Body of pancreas (tissue), 4 donors: ENCODE measurements at places on chromosomes 1 and 21. TPM values are rescaled to one million over a fixed set of nuclear protein-coding genes. Genes with fewer than 3 reads are reported as not detected.
A peak's percentile ranks its signal among the peaks of the same experiment; 100 is the strongest.

Gene GJA9
- total RNA-seq: not detected

DNA sequence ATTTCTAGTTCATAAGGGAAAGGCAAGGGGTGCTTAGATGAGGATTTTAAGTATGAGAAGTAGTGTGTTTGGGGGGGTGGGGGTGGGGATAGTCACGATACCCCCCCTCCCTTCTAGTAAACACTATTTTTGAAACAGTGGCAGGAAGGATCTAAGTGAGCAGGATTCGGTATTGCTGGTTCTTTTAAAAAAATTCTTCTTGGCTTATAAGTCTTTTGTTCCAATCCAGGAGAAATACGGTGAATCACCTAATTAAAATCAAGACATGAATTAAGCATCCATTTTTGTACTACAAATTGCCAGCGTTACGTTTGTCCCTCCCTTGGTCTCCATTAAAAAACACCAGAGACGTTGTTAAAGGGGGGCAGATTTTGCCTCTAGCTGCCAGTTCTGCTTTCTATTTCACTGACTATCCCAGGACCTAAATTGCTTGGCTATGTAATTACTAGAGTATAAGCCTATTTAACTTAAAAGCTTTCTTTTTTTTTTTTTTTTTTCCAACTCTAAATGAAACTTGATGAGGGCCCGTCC lies 911 bp downstream of the LMO4 start:
- peak overlapping the region; percentile 97 for H3K27ac ChIP-seq
- no peaks in the 10 kb centered on the region for H3K27me3 ChIP-seq
- peak overlapping the region; percentile 78 for H3K4me3 ChIP-seq
- peaks cover 40% of the 10 kb centered on the region for H3K4me1 ChIP-seq
- DNase-seq: no peak

Gene CTSE
- 28.3 TPM for total RNA-seq

- peaks cover 12% of the 10 kb centered on the region for H3K4me1 ChIP-seq
- H3K27me3 ChIP-seq: no peaks in the 10 kb centered on the region
- H3K36me3 ChIP-seq: no peaks in the 10 kb centered on the region
- H3K4me3 ChIP-seq: no peak overlapping the region
Measured at GRCh38 chr1:205670611-205671430, 9.5 kb downstream of the SLC45A3 start.

Gene PTPRC
- total RNA-seq: 9.9 TPM

Gene PTAFR
- 3.6 TPM for total RNA-seq

GRCh38 chr1:113913887-113914664 lies 8.9 kb downstream of the DCLRE1B start:
- no peak for DNase-seq
- no peak overlapping the region for H3K4me3 ChIP-seq
- no peaks in the 10 kb centered on the region for H3K27me3 ChIP-seq
- peaks cover 7% of the 10 kb centered on the region for H3K4me1 ChIP-seq
- H3K36me3 ChIP-seq: peaks cover 6% of the 10 kb centered on the region

DNA sequence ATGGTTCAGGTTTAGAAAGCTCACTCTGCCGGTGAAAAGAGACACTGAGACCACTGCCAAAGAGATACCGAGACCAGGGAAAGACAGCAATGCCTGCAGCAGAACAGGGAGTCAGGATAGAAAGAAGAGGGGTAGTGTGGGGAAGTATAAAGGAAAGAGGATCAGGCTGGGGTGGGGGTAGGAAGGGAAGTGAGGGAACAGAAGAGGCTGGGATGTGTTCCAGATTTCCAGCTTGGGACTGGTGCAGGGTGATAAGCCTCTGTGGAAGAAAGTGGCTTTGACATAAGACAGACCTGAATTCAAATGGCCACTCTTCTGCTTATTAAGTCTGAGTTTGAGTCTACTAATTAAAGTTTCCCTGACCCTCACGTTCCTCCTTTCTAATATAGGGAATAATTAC lies 105.9 kb downstream of the PIK3R3 start:
- H3K36me3 ChIP-seq: no peaks in the 10 kb centered on the region
- H3K4me1 ChIP-seq: peaks cover 5% of the 10 kb centered on the region
- no peak for DNase-seq

- no peaks in the 10 kb centered on the region for H3K36me3 ChIP-seq
- H3K4me1 ChIP-seq: peaks cover 30% of the 10 kb centered on the region
- H3K27me3 ChIP-seq: no peaks in the 10 kb centered on the region
- peak; percentile 84 for DNase-seq
Measured at GRCh38 chr1:59393211-59394180, 96.6 kb downstream of the FGGY start.

GRCh38 chr1:224203243-224204016 lies 20.4 kb downstream of the DEGS1 start:
- H3K4me1 ChIP-seq: peaks cover 10% of the 10 kb centered on the region
- H3K4me3 ChIP-seq: no peak overlapping the region
- H3K27ac ChIP-seq: no peak overlapping the region
- DNase-seq: peak; percentile 66
- no peaks in the 10 kb centered on the region for H3K27me3 ChIP-seq

Gene STPG1
- 1.6 TPM for total RNA-seq

Gene NHLH1
- total RNA-seq: not detected

Gene HPDL
- 0.26 TPM for total RNA-seq

GRCh38 chr1:65724151-65724550 lies 68.5 kb upstream of the PDE4B start:
- no peak overlapping the region for H3K27ac ChIP-seq
- no peaks in the 10 kb centered on the region for H3K27me3 ChIP-seq
- no peaks in the 10 kb centered on the region for H3K36me3 ChIP-seq
- no peaks in the 10 kb centered on the region for H3K4me1 ChIP-seq

Gene TRIM67
- not detected for total RNA-seq

Gene FCRL6
- total RNA-seq: 6.3 TPM

DNA sequence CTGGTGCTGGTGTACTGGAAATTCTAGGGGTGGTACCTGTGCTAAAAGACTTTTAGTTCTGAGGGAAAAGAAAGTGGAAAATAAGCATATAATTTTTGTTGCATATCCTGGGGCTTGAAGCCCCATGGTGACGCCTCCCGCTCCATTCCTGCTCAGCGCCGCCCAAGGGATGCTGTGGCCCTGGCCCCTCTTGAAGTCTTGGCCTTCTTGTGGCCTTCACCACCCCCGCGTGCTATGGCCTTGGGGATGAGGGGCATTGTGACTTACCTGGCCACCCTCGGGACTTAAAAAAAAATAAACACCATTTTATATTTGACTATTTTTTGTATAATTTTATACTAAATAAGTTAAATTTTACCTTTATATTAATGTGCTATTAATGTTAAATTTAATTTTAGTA lies 15.3 kb downstream of the IFI16 start:
- no peak for DNase-seq
- no peak overlapping the region for H3K27ac ChIP-seq
- H3K4me1 ChIP-seq: no peaks in the 10 kb centered on the region

Gene MYOC
- 1.3 TPM for total RNA-seq

GRCh38 chr1:191582169-191582568 lies 576.1 kb upstream of the RGS18 start:
- no peak for DNase-seq
- no peaks in the 10 kb centered on the region for H3K27me3 ChIP-seq

GRCh38 chr1:227925582-227926198 lies 22.0 kb downstream of the WNT9A start:
- no peaks in the 10 kb centered on the region for H3K36me3 ChIP-seq
- H3K27ac ChIP-seq: no peak overlapping the region
- no peaks in the 10 kb centered on the region for H3K27me3 ChIP-seq
- no peaks in the 10 kb centered on the region for H3K4me1 ChIP-seq
- H3K4me3 ChIP-seq: no peak overlapping the region

Gene TRIM17
- total RNA-seq: not detected

DNA sequence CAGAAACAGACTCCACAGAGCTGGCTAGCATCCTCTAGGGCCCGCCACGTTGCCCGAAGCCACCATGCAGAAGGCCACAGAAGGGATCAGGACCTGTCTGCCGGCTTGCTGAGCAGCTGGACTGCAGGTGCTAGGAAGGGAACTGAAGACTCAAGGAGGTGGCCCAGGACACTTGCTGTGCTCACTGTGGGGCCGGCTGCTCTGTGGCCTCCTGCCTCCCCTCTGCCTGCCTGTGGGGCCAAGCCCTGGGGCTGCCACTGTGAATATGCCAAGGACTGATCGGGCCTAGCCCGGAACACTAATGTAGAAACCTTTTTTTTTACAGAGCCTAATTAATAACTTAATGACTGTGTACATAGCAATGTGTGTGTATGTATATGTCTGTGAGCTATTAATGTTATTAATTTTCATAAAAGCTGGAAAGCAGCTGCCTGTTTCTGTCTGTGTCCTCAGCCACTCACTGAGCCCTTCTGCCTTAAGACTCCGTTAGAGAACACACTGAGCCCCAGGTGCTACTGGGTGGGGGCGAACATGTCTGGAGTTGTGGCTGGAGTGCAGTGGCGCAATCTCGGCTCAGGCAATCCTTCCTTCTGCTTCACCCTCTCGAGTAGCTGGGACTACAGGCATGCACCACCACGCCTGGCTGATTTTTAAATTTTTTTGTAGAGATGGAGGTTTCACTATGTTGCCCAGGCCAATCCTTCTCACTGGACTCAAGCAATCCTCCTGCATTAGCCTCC lies 14.8 kb downstream of the MFSD2A start:
- no peak for DNase-seq
- H3K36me3 ChIP-seq: no peaks in the 10 kb centered on the region
- no peak overlapping the region for H3K4me3 ChIP-seq
- H3K4me1 ChIP-seq: no peaks in the 10 kb centered on the region
- no peaks in the 10 kb centered on the region for H3K27me3 ChIP-seq
- H3K27ac ChIP-seq: no peak overlapping the region

Gene COL18A1
- total RNA-seq: 108 TPM

- no peak overlapping the region for H3K27ac ChIP-seq
- H3K4me3 ChIP-seq: no peak overlapping the region
- no peak for DNase-seq
- H3K27me3 ChIP-seq: no peaks in the 10 kb centered on the region
- H3K4me1 ChIP-seq: no peaks in the 10 kb centered on the region
- H3K36me3 ChIP-seq: no peaks in the 10 kb centered on the region
Measured at GRCh38 chr1:10901091-10901890, 104.8 kb upstream of the CASZ1 start.

GRCh38 chr1:50157306-50157941 lies 48.7 kb downstream of the ELAVL4 start:
- no peaks in the 10 kb centered on the region for H3K36me3 ChIP-seq
- H3K4me3 ChIP-seq: no peak overlapping the region
- DNase-seq: no peak
- no peaks in the 10 kb centered on the region for H3K4me1 ChIP-seq

DNA sequence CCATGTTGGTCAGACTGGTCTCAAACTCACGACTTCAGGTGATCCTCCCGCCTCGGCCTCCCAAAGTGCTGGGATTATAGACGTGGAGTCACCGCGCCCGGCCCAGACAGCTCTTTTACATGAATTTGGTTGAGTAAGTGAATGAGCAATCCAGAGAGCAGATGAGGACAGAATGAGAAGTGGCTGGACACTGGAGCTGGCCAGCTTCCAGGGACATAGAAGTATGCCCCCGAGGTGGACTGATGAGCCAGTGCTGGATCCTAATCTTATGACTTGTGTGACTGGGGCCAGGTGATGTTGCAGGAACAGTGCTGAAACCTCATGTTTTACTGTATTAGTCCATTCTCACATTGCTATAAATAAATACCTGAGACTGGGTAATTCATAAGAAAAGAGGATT lies 35.9 kb upstream of the KANK4 start:
- no peak for DNase-seq
- H3K4me3 ChIP-seq: no peak overlapping the region
- H3K36me3 ChIP-seq: no peaks in the 10 kb centered on the region
- H3K4me1 ChIP-seq: no peaks in the 10 kb centered on the region
- no peaks in the 10 kb centered on the region for H3K27me3 ChIP-seq

Gene GIPC2
- 19.2 TPM for total RNA-seq

DNA sequence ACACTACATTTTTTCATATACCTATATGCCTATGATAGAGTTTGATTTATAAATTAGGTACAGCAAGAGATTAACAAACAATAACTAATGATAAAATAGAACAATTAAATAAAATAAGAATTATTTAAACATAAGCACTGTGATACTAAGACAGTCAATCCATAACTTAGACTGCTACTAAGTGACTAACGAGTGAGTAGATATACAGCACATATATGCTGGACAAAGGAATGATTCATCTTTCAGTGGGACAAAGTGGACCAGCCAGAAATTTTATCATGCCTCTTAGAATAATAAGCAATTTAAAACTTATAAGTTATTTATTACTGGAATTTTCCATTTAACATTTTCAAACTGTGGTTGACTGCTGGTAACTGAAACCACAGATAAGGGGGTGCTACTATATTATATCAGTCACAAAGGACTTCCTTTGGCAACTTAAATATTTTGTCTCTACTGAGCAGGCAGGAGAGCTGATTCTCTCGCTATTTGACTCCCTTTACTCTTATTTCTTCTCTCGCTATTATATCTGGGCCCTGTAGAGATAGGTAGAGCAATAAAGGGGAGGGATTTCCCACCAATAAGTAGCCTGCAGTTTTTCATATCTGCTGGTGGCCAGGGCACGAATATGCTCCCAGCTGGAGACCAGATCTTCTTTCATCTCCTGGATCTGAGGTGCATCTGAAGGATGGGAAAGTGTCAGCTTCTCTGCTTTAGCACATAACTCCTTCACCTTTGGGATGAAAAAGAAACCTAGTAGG lies 10.8 kb downstream of the SPTA1 start:
- H3K27ac ChIP-seq: no peak overlapping the region
- no peak overlapping the region for H3K4me3 ChIP-seq
- H3K27me3 ChIP-seq: no peaks in the 10 kb centered on the region

Gene OR2W3
- 1.3 TPM for total RNA-seq

Gene PLD5
- total RNA-seq: not detected

Gene SPTA1
- total RNA-seq: not detected

- H3K27me3 ChIP-seq: no peaks in the 10 kb centered on the region
- no peak overlapping the region for H3K27ac ChIP-seq
- DNase-seq: no peak
Measured at GRCh38 chr1:207873055-207873890, 37.7 kb downstream of the CD34 start.

Gene SYNJ1
- total RNA-seq: 4.7 TPM

DNA sequence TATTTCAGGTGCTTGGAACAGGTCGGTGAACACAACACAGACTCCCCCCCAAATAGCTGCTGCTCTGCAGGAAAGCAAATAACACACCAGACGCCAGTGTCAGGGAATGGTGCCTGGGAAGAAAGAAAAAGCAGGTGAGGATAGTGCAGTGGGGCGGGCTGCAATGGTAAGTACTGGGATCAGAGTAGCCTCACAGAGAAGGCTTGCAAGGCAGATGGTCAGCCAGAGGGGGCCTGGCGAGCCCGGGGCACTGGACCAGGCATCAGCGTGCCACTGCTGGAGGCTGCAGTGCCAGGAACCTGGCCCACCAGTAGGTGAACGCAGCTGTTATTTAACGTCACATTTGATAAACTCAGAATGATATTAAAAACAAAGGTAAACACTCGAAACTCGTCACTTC lies 60.0 kb downstream of the POFUT2 start:
- no peaks in the 10 kb centered on the region for H3K4me1 ChIP-seq
- no peak for DNase-seq
- H3K4me3 ChIP-seq: no peak overlapping the region
- no peaks in the 10 kb centered on the region for H3K36me3 ChIP-seq
- H3K27ac ChIP-seq: no peak overlapping the region
